Renal pelvis (tissue), 12 donors: ENCODE measurements at places on chromosomes 5 and 9. TPM values are rescaled to one million over a fixed set of nuclear protein-coding genes. Genes with fewer than 3 reads are reported as not detected.

- DNase-seq: no peak
These were observed 166.6 kb upstream of the NFIB start for GRCh38 chr9:14480526-14480925.

DNA sequence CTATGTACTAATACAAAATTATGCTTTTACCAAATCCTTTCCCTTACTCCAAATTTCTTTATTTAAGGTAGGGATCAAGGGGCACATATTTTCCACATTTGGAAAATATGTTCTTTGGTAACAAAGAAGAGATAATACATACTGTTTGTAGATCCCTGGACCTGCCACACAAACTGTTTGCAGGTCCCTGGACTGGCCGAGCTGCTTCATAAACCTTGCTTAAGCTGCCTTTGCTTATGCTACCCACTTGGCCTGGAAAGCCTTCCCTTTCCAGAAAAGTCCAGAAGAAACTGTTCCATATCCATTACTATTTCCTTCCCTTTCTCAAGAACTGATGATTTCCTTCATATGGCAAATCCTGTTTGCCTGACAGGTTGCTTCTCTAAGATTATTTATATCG, 22.6 kb upstream of the DMXL1 start:
- DNase-seq: no peak

DNA sequence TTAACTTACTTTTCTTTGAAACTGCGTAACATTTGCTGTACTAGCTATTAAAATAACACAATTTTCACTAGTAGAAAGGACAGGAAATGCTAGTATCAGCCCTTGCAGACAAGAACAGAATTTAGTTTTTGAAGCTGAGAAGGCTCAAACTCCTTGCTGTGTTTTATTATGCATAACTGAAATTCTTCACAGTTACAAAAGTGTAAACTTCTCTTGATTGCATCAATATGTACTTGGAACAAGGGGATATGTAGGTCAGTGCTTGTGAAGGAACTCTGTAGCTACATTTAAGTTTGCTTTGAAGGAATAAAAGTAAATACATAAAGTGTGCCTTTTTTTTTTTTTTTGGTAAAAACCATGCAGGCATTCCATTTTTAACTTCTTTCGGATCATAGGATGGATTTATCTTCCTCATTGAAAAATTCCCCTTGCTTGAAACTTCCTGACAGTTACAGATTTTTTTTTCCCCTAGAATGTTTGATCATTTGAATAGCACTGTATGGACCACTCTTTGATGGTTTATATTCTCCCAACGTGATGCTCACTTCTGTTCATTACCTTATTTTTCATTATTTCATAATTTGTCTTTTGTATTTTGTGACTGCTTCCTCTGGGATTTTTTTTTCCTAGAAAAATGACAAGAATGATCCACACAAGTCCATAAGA, 94.9 kb upstream of the DAB2 start:
- DNase-seq: peak; percentile 30

GRCh38 chr5:3220201-3220600, 375.4 kb upstream of the IRX1 start:
- no peak for DNase-seq

- no peak for DNase-seq
These were observed 163.4 kb upstream of the DMAC1 start for GRCh38 chr9:7963026-7963425.

GRCh38 chr9:41229408-41230401, 40.6 kb upstream of the ZNG1F start:
- DNase-seq: no peak

GRCh38 chr5:150144246-150144801, 11.3 kb downstream of the PDGFRB start:
- no peak for DNase-seq

FGD3 gene
- 7.7 TPM for polyA plus RNA-seq
